ENCODE measurements at places on chromosomes 5 and 9. TPM values are rescaled to one million over a fixed set of nuclear protein-coding genes. Genes with fewer than 3 reads are reported as not detected.
A peak's percentile ranks its signal among the peaks of the same experiment; 100 is the strongest.

- DNase-seq, result peak; percentile 52
Measured at GRCh38 chr9:71819115-71819739, 50.9 kb upstream of the CEMIP2 start.

GRCh38 chr5:116237917-116238500 lies 153.2 kb downstream of the COMMD10 start:
- DNase-seq, result no peak

DNA sequence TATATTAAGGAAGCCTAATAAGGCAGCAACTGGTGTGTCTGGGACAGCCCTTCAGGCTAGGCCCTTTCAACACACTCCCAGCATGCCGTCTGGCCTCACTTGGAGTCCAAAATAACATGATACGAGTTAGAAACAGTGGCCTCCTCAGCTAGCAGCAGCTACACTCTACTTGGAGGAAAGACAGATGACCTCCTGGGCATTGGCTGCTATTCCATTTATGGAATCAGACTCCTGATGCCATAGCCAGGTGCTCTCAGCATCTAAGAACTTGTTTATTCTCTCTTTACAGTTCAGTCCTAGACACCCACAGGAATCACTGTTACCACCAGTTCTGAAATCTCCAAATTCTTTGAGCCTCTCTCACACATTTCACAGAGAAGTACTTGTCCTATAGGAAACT lies 31.8 kb downstream of the RUSC2 start:
- no peak for DNase-seq

DNA sequence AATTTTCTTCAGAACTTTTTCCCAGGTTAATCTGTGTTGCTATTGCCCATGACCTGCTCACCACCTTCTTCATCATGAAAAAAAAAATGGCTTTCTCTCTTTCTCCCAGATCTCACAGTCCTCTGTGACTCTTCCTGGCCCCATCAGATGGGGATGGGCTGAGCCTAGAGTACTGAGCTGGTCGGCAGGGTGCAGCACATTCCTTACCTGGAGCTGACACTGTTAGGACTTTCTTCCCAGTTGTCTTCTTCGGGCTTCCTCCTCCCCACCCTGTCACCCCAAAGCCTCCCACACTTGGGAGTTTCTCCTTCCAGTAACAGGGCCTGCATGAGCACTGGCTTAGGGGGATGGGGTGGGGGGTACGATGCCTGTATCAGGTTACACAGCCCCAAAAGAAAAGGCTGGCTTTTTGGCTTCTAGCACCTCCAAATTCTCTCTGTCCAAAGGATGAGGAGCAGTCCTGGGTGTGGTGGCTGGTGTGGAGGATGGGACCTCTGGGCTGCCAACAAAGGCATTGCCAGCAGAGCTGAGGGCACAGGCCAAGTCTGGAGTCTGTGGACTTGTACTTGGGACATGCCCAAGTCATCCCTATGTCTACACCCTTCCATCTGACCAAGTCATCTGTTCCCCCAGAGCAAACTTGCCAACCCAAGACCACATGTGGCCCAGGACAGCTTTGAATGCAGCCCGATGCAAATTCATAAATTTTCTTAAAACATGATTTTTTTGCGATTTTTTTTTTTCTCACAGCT lies 68.0 kb upstream of the HSPA9 start:
- DNase-seq, result no peak

SLC45A2 gene
- total RNA-seq, result not detected

DNA sequence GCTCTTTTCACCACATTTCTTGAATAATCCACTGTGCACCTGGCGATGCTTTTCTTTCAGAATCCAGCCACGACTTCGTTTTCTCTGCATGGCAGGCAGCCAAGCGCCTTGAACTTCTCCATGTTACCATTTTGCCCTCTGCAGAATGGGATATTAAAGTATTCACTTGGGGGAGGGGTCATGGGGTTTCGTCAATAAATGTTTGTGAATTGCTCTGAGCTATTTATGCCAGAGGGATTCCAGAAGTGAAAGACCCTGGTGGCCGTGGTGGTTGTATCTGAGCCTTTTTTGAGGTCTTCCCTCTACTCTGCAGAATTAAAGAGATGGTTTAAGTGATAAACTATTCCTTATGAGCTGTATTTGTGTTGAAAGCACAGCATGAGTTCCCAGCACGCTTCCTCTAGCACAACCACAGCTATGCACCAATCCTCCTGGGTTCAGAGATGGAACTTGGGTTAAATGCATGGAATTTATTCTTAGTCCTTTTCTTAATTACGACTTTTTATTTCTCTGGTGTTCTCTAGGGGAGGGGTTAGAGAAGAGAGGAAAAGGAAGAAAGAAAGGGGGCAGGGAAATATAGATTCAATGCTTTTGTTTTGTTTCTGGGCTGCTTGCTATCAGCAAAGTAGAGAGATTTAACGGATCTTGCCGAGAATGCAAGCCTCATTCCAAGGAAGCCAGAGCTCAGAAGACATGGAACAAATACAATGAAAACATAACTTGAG lies 478.2 kb upstream of the TNC start:
- DNase-seq, result no peak

- DNase-seq, result no peak
Measured at GRCh38 chr5:135565266-135565665, 13.5 kb downstream of the CXCL14 start.

NTNG2 gene
- total RNA-seq, result 2.2 TPM

CDH9 gene
- total RNA-seq, result not detected

COL23A1 gene
- 3.5 TPM for total RNA-seq

SEC24A gene
- total RNA-seq, result 23.7 TPM

GRCh38 chr5:119291056-119291455 lies 64.8 kb upstream of the TNFAIP8 start:
- no peak for DNase-seq

- no peak for DNase-seq
Measured at GRCh38 chr9:84374013-84374412, 33.5 kb upstream of the SLC28A3 start.
